Stimulated activated CD8-positive, alpha-beta memory T cell treated with anti-CD3 and anti-CD28 coated beads, Interleukin-7, amount 100 ng/mL, for 1 hour (primary cell): ENCODE measurements at places on chromosomes 1 and 21.

- DNase-seq: no peak
These were observed 4.9 kb downstream of the MOB3C start for GRCh38 chr1:46611691-46612221.

DNA sequence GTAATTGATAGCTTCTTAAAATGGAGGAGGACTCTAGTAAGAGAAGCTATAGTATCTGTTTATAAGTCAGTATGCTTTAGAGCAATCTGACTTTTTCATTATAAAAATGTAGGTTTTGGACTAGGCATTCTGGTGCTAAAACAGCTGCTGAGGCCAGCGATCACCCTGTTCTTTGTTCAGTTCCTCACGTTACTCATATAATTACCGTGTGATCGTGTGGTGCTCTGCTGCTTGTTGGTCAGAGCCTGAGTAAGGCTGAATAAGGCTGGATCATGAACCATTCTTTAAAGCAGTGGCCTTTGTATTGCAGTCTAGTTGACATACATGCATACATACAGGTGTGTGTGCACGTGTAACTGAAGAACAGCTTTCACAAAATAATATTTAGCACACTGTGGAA, 25.2 kb downstream of the CDC42 start:
- DNase-seq: no peak

- DNase-seq: no peak
These were observed 28.2 kb upstream of the PIGV start for GRCh38 chr1:26759531-26759930.

DNA sequence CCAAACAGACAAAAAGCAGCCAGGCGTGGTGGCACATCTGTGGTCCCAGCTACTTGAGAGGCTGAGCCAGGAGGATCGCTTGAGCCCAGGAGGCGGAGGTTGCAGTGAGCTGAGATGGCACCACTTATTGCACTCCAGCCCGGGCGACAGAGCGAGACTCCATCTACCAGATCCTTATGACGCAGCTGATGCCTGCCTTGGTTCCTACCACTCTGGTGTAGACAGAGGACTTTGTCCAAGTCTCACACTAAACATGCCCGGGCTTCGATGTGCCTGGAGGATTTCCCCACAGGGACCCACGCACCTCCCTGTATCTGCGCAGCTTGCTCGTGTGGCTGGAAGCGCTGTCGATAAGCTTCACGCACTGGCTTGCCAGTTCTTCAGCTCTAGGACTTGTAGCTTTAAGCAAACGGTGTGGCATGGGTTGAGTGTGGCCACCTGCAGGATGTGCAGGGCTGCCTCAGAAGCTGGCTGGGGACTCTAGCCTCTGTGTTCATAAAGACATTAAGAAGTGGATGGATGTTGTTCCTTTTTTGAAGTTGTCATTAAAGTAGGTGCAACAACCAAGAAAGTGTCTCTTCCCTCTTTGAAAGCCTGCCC, 4.8 kb downstream of the TPRG1L start:
- DNase-seq: no peak

DNA sequence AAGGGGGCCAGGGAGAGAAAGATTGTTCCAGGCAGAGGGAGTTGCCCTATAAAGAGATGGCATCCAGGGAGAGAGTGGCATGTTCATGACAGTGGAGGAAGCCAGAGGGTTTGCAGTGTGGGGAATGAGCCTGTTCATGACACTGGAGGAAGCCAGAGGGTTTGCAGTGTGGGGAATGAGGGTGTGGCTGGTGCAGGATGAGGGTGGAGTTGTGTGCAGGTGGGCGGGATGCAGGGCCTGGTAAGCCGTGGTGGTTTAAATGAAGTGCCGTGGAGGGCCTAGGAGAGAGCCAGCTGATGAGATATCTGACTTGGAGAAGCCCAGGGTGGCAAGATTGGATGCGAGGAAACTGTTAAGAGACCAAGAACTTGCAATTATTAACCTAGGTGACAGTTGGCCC, 131.8 kb downstream of the CAMTA1 start:
- no peak for DNase-seq
